ENCODE measurements at places on chromosomes 5 and 9. TPM values are rescaled to one million over a fixed set of nuclear protein-coding genes. Genes with fewer than 3 reads are reported as not detected.

DNA sequence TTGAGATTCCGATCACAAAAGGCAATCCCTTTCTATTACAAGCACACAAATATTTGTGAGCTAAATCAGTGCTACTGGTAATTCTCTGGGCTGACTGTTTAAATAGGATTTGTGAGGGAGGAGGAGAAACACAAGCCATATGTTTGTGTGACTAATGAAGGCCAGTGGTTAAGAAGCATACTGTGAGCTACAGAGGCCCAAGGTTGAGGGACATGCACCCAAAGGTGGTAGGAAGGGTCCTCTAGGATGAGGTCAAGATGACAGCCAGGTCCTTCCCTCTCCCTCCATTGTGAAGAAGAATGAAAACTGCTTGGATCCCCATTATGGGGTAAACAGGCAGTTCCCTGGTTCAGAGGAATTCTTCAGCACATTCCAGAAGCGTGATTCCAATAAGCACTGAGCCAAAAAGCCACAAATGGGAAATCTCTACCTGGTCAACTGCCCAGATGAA lies 83.9 kb downstream of the SPOCK1 start:
- DNase-seq: no peak

The SNX2 gene
- polyA plus RNA-seq: 73.5 TPM

GRCh38 chr9:92188969-92189781 lies 74.0 kb upstream of the SPTLC1 start:
- no peak for DNase-seq

GRCh38 chr5:95280401-95281095 lies 4.3 kb downstream of the MCTP1 start:
- DNase-seq: no peak

DNA sequence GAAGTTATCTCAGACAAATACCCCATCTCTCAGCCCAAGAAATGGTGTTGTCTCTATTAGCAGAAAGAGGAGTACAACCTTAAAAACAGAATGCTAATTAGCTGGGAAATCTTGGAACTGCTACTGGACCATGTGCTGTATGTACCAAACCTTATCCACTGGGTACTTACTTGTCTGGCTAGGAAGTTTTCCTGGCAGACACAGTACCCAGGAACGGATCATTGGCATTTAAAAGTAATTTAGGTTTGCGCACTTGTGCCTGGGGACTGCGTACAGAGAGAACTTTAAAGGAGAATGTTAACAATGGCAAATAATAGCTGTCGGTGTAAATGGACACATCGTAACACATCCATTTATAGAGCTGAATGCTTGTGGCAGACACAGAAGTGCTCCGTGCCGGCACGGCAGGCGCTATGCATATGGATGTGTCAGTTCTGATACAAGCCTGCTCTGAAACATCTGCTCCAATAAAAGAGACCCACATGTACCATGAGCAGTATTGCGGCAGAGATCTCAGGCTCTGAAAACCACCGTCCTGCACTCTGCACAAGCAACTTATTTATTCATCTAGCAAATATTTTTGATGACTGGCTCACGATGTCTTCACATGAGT lies 290.6 kb upstream of the PANK3 start:
- peak; percentile 32 for DNase-seq

The GARIN3 gene
- not detected for polyA plus RNA-seq

The PMPCA gene
- polyA plus RNA-seq: 90.2 TPM

The OCLN gene
- 3.1 TPM for polyA plus RNA-seq

The SLC4A9 gene
- not detected for polyA plus RNA-seq

- DNase-seq: no peak
Measured at GRCh38 chr9:91029650-91030361, 228.2 kb downstream of the SYK start.

GRCh38 chr5:178530526-178530925 lies 59.7 kb downstream of the COL23A1 start:
- no peak for DNase-seq
